ENCODE measurements at places on chromosomes 12 and 14.

GRCh38 chr12:15797818-15798217 lies 8.6 kb upstream of the EPS8 start:
- DNase-seq: no peak

DNA sequence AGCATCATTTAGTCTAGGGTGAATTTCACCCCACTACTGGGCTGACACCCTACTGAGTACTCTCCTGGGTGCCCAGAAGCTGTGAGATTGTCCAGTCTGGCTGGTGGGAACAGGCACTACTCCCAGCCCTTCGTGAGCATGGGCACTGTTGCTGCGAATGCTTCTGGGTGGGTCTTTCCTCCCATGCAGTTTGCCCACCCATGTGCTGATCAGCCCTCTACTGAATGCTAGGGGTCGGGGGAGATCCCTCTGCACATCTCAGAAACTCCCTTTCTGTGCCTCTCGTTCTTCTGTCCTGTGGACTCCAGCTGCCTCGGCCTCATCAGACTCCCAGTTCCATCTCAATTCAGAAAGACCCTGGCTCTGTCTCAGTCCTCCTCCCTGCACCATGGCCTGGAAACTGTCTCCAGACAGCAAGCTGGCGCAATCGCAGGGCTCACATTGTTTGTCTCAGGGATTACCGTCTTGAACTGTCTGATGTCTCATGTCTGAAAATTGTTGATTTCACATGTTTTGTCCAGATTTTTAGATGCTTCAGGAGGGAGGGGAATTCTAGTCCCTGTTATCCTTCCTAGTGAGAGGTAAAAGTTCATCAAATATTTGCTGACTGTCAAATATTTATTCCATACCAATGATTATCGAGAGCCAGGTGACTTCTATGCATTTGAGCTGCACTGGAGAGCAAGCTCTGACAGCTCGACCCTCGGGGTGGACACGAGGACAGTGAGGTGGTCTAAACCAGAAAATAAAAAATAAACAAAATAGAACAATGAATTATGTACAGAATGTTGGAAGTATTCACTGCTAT lies 316.6 kb upstream of the RTL1 start:
- DNase-seq: no peak

- DNase-seq: no peak
These were observed 48.8 kb upstream of the CHST11 start for GRCh38 chr12:104407922-104408321.

DNA sequence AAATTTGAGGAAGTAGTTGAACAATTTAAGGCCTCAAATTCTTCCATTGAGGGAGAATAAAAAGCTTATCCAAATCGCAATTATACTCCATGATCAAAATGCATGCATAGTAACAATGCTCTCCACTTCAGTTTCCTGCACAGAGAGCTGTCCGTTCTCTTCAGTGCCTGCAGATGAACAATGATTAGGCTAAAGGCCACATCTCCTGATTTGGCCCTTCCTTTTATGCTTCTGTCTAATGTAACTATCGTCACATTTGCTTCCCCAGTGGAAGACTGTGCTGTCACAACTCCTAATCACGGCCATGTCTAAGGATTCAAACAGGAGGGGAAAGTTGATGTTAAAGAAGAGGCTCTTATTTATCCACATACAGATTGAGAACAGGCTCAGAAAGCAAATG lies 113.6 kb upstream of the NPAS3 start:
- no peak for DNase-seq

DNA sequence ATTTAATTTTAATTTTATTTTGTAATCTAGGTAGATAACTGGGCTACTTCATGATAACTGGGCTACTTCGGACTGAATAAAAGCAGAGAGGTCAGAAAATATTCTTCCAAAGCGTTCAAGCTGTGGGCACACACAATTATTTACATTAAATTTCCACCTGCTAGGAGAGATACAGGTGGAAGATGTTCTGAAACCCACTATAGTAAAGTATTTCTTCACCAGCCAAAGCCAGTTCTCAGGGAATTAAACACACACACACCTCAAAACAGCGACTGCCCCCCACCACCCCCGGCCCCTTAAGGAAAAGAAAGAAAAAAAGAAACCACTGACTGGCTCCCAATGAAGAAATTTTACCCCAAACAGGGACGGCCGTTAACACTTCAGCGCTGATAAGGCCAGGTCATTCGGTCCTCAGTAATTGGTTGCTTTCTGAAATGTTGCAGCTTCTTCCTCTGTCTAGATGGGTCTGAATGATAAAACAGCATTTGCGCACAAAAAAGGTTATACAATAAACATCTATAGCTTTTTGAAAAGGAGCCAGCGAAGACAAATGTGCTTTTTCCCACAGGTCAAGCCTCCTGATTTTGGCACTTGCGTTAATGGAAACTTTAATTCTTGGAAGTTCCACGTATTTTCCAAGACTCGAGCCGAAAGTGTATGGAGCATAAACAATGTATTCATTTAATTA lies 771 bp upstream of the KCNJ8 start:
- DNase-seq: no peak

DNA sequence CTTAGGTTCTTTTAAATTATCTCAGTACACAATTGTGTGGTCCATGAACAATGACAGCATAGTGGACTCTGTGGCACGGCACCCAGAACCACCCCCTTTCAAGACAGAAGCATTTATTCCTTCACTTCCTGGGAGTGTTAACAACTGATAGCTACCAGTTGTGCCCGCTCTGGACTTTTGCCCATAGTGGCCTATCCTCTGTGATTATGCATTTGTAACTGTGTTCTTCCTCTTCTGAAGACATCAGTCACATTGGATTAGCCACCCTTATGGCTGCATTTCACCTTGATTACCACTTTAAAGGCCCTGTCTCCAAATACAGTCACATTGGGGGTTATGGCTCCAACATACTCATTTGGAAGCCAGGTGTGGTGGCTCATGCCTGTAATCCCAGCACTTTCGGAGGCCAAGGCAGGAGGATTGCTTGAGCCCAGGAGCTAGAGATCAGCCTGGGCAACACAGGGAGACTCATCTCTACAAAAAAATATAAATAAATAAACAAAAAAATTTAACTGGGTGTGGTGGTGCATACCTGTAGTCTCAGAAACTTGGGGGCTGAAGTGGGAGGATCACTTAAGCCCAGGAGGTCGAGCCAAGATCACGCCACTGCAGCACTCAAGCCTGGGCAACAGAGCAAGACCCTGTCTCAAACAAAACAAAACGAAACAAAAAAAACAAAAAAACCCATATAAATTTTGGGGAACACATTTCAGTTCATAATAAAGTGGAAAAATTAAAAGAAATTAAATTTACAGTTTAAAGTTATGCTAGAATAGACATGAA lies 27.6 kb upstream of the PHC1 start:
- no peak for DNase-seq

DNA sequence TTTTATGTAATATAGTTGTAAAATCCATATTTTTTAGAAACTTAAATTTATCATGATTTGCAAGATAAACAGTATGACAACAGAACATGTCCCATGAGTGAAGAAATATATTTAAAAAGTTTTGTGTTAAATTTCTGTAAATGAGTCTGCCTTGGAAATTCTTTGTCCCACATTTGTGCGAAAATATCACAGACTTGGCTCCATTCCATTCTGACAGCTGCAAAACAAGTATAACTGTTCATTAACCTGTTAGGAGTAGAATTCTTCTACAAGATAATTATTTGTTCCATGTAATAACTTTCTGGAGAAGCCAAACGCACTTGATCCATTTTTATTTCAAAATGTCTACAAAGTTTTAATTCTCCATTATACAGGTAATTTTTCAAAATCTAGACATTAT lies 37.9 kb downstream of the MDM1 start:
- no peak for DNase-seq

- DNase-seq: no peak
These were observed 9.8 kb downstream of the NKX2-1 start for GRCh38 chr14:36510078-36510799.

Data from C1 segment of cervical spinal cord (tissue), 14 donors.